ENCODE measurements at places on chromosomes 11 and 22. TPM values are rescaled to one million over a fixed set of nuclear protein-coding genes. Genes with fewer than 3 reads are reported as not detected.

DNA sequence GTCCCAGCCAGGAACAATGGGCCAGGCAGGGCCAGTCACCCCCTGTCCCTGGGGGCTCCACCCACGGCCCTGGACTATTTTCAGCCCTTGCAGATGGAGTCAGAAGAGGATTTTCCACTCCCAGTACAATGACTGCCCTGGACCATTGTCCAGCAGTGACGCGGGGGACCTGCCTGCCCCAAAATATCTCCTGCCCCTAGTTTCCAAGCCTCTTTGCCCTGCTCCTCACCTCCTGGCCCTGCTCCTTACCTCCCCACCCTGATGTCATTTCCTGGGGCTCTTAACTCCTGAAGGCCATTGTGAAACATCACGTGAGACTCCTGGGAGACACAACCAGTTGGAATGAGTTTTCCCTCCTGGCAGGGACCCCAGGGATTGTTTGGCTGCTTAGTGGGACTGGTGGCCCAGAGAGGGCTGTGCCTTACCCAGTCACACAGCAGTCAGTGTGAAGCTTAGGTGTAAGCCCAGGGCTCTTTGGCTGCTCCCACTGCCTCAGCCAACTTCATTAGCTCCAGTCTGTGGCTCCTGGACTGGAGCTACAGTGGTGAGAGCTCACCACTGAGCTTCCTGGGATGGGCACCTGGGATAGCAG is 22.2 kb downstream of the P2RY2 start:
- no peaks in the 10 kb centered on the region for H3K27me3 ChIP-seq
- no peak overlapping the region for H3K4me3 ChIP-seq
- H3K4me1 ChIP-seq: peaks cover 10% of the 10 kb centered on the region
- H3K36me3 ChIP-seq: no peaks in the 10 kb centered on the region

GRCh38 chr11:118353084-118353710 is 6.2 kb upstream of the UBE4A start:
- H3K27me3 ChIP-seq: peaks cover 20% of the 10 kb centered on the region

GRCh38 chr11:846496-847098 is 3.9 kb downstream of the TSPAN4 start:
- no peak overlapping the region for H3K4me3 ChIP-seq
- H3K27ac ChIP-seq: no peak overlapping the region
- DNase-seq: no peak
- H3K4me1 ChIP-seq: peaks cover 74% of the 10 kb centered on the region
- H3K36me3 ChIP-seq: peaks cover 8% of the 10 kb centered on the region
- H3K27me3 ChIP-seq: peaks cover 2% of the 10 kb centered on the region

Gene SLC6A5
- total RNA-seq: 4.9 TPM

DNA sequence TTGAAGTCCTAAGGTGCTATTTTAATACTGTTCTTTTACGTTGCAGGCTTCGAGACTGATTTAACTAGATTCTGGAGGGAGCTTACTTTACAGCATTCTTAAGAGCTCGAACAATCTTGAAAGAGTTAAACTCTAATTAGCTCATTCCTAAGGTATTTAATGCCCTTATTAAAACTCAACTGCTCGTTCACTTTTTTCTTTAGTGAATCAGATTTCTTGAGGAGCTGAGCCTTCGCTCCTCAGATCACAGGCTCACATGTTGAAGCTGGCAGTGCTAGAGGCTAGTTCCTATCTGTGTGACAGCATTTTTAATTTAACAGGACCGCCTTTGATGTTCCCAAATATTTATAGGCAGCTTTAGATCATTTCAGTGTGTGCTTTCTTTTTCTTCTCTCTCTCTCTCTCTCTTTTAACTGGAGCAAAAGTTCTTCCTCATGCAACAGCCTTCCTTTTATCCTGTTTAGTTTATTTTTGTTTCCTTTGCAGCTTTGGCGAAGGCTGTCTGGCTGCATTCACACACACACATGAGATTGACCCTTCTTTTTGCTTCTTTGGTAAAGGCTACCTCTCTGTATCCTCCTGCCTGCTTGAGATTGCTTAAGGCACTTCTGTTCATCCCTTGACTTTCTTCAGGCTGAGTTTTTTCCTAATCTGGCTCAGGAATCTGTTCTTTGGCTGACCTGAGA is 21.0 kb downstream of the ZNRF3 start:
- no peaks in the 10 kb centered on the region for H3K36me3 ChIP-seq
- peak overlapping the region; percentile 59 for H3K27ac ChIP-seq
- H3K4me1 ChIP-seq: peaks cover 34% of the 10 kb centered on the region
- DNase-seq: peak; percentile 55
- no peaks in the 10 kb centered on the region for H3K27me3 ChIP-seq
